ENCODE measurements at places on chromosomes 12 and 14.

DNA sequence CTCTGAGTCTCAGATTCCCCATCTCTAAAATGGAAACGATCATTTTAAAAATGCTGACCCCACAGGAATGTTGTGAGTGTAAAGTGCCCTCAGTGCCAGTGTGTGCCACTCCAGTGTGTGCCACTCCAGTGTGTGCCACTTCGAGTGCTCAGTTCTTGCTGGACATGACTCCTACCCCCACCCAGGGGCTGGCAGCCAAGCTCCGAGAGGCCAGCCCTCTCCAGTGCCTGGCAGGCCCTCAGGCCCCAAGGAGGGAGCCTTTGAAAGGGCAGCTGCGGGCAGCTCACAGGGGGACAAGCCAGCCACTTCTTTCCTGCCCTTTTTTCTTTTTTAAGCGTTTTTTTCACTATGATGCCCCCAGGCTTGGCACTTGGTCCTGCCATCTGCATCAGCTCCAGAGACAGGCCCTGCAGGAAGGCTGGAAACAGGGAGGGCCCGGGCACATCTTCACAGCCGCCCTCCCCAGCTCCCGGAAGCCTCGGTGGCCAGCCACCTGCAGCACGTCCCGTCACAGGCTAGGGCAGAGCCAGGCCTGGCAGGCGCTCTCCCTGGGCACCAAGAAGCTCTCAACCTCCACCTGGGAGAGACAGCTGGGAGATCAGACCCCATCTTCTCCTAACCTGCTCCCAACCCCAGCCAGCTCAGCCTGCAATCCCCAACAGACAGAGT lies 29.8 kb downstream of the NCOR2 start:
- no peak overlapping the region for H3K4me3 ChIP-seq
- no peak overlapping the region for H3K27ac ChIP-seq

GRCh38 chr12:69056743-69057515 lies 124.0 kb upstream of the CPM start:
- no peaks in the 10 kb centered on the region for H3K27me3 ChIP-seq
- no peak for DNase-seq
- H3K27ac ChIP-seq = no peak overlapping the region
- H3K4me1 ChIP-seq = peaks cover 16% of the 10 kb centered on the region
- H3K36me3 ChIP-seq = no peaks in the 10 kb centered on the region

DNA sequence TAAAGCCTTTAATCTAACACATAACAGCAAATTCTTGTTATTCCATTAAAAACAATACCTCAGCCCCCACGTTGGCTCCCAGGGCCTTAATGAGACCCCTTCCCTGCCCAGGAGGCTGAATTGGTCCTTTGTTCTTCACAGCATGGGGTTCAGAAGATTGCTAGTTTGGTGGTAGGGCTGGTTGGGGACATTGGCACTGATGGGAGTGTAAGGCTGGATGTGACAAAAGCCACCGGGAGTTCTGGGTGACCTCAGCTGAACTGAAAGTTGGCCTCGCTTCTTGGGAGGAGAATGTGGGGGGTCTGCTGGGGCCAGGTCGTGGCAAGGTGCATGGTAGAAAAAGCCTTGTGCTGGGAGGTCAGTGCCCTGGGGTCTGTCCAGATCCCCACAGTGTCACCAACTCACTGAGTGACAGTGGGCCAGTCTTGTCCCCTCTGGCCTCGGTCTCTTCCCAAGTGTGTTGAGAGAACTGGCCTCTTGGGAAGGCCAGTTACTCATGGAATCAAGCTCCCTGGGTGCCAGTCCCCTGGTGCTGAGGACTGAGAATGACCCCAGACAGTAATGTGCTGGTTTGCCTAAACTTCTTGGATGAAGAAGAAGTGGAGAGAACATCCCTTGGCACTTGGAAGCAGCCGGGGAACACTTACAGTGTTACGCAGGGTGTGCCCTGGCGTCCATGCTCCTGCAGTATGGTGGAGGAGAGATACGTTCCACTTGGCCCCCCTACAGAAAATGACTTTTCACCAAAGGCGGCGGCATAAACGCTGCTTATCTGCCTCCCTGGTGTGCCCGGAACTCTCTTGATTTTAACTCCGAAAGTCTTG lies 283.7 kb upstream of the RTL1 start:
- no peak for DNase-seq
- H3K27ac ChIP-seq = no peak overlapping the region
- H3K4me1 ChIP-seq = peaks cover 17% of the 10 kb centered on the region
- H3K36me3 ChIP-seq = no peaks in the 10 kb centered on the region

GRCh38 chr12:113092607-113093408 lies 36.3 kb downstream of the DTX1 start:
- H3K27me3 ChIP-seq = peaks cover 54% of the 10 kb centered on the region
- H3K36me3 ChIP-seq = no peaks in the 10 kb centered on the region
- H3K4me3 ChIP-seq = peak overlapping the region; percentile 68
- H3K4me1 ChIP-seq = peaks cover 9% of the 10 kb centered on the region
- DNase-seq = no peak

DNA sequence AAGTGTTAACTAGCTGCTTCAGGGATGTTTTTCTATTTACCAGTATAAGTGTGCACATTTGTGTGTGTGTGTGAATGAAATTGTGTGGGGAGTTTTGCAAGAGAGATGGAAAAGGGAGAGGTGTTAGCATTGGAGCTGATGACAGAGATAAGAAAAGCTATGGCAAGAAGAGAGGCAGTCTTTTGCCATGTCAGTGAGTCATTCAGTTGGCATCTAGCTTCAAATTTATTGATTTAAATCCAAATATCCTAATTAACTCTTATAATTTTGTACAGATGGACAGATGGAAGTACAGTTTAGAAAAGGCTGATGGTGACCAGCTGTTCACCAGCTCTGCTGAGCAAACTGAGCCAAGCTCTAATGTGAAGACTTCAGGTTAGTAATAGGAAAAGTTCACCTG lies 3.3 kb upstream of the BHLHE41 start:
- peaks cover 9% of the 10 kb centered on the region for H3K36me3 ChIP-seq
- H3K27ac ChIP-seq = no peak overlapping the region
- peaks cover 7% of the 10 kb centered on the region for H3K4me1 ChIP-seq
- peaks cover 98% of the 10 kb centered on the region for H3K27me3 ChIP-seq
- peak overlapping the region; percentile 6 for H3K4me3 ChIP-seq
- no peak for DNase-seq

GRCh38 chr12:69566603-69567002 lies 18.7 kb upstream of the CCT2 start:
- H3K4me3 ChIP-seq = no peak overlapping the region
- H3K27me3 ChIP-seq = no peaks in the 10 kb centered on the region
- no peak overlapping the region for H3K27ac ChIP-seq
- H3K36me3 ChIP-seq = peaks cover 15% of the 10 kb centered on the region
- no peak for DNase-seq
- peaks cover 9% of the 10 kb centered on the region for H3K4me1 ChIP-seq

- no peaks in the 10 kb centered on the region for H3K27me3 ChIP-seq
- peaks cover 25% of the 10 kb centered on the region for H3K4me1 ChIP-seq
- no peaks in the 10 kb centered on the region for H3K36me3 ChIP-seq
Measured at GRCh38 chr14:32472512-32473463, 143.7 kb downstream of the AKAP6 start.

DNA sequence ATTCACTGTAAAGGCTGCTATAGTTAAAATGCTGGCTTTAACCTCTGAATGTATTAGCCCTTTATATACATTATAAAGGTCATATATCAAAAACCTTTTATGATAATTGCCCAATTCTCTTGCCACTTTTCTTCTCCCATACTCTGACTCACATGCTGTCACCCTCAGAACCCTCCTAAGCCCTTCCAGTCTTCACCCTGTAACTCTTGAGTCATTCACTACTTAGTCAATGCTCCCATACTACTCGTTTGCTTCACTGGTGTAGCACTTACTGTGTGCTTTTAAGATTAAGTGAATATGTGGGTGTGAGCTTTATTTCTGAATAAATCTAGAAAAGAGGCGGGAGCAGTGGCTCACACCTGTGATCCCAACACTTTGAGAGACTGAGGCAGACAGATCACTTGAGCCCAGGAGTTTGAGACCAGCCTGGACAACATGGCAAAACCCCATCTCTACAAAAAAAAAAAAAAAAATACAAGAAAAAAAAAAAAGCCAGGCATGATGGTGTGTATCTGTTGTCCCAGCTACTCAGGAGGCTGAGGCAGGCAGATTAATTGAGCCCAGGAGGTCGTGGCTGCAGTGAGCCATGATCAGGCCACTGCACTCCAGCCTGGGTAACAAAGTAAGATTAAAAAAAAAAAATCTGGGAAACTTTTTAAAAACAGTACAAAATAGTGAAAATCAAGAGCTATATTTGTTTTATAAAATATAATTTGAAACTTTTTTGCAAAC lies 37.6 kb downstream of the SPATA7 start:
- no peak overlapping the region for H3K27ac ChIP-seq
- no peaks in the 10 kb centered on the region for H3K4me1 ChIP-seq
- H3K4me3 ChIP-seq = no peak overlapping the region
- H3K36me3 ChIP-seq = peaks cover 15% of the 10 kb centered on the region
- no peak for DNase-seq

GRCh38 chr12:68420225-68421010 lies 88.3 kb upstream of the MDM1 start:
- no peak for DNase-seq
- no peak overlapping the region for H3K4me3 ChIP-seq
- peaks cover 10% of the 10 kb centered on the region for H3K4me1 ChIP-seq
- no peaks in the 10 kb centered on the region for H3K36me3 ChIP-seq
- no peaks in the 10 kb centered on the region for H3K27me3 ChIP-seq
- peak overlapping the region; percentile 24 for H3K27ac ChIP-seq

DNA sequence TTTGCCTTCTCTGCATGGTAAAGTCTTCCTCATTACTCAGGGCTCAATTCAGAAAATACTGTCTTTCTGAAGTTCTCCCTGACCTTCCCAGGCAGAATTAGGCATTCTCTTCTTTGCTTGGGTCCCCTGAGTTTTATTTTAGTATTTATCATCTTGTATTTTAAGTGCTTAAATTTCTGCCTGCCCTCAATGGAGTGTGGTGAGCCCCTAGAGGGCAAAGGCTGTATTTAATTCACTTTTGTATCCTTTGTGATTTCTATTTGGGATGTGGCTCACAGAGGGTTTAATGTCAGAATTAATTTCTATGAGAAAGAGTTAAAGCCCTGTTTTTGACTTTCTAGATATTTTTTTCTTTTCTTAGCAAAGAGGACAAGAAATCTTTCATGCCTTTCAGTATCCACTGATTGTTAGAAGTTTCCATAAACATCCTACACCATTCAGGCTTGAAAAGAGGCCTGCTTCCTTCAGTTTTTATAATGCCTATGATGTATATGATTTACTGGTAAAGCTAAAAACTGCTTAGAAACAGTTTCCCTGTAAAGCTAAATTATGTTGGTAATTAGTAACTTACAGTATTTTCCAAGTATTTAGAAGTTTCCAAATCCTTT lies 55.6 kb upstream of the PTPRB start:
- no peak overlapping the region for H3K27ac ChIP-seq
- H3K27me3 ChIP-seq = no peaks in the 10 kb centered on the region
- peaks cover 4% of the 10 kb centered on the region for H3K4me1 ChIP-seq

DNA sequence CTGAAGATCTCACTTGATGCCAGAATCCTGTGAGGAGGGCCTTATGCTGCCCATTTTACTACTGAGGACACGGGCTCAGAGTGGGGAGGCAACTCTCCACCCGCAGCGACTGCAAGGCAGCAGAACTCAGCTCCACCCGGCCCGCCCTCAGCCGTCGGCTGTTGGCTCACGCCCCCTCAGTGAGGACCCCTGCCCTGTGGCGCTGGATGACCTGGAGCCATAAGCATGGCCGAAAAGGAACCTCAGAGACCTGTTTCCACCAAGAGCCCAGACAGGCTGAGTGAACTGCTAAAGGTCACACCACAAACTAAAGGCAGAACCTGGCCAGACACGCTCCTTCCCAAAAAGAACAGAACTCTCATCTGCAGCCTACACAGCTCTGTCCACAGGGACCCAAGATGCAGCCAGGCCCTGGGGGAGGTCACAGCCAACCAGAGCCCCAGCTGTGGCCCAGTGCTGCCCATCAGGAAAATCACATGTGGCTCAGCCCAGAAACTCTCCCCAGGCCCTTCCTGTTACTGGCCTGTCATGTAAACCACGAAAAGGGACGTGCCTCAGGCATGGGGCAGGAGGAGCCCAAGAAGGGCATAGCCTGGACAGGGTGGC lies 32.8 kb downstream of the CCNK start:
- H3K27ac ChIP-seq = no peak overlapping the region
- no peaks in the 10 kb centered on the region for H3K36me3 ChIP-seq
- H3K27me3 ChIP-seq = no peaks in the 10 kb centered on the region
- no peak for DNase-seq

GRCh38 chr14:106518054-106518943 lies 991.9 kb downstream of the TMEM121 start:
- no peaks in the 10 kb centered on the region for H3K27me3 ChIP-seq
- H3K36me3 ChIP-seq = no peaks in the 10 kb centered on the region
- no peak for DNase-seq
- H3K4me1 ChIP-seq = no peaks in the 10 kb centered on the region
- H3K4me3 ChIP-seq = no peak overlapping the region
- no peak overlapping the region for H3K27ac ChIP-seq

DNA sequence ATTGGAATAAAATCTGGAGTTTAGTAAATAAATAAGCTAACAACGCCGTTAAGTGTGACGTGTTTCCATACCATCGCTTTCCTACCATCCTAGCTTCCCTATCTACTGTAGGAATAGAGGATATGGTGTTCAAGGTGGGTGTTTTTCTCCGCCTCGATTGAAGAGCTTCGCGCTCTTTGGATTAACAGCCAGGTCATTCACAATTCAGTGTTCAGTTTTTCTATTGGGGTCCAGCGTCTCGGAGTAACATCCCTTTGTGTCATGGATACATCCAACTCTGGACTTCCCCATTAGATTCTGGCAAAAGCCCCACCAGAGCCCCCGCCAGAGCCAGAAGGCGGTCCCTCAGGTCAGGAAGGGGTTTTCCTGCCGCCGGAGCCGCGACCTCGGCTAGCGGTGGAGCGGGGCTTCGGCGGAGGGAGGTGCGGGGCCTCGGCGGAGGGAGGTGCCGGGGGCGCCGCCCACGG lies 1.2 kb upstream of the SRGAP1 start:
- H3K36me3 ChIP-seq = peaks cover 3% of the 10 kb centered on the region
- peak overlapping the region; percentile 54 for H3K27ac ChIP-seq
- peak overlapping the region; percentile 83 for H3K4me3 ChIP-seq
- peaks cover under 1% of the 10 kb centered on the region for H3K27me3 ChIP-seq
- H3K4me1 ChIP-seq = peaks cover 20% of the 10 kb centered on the region
- no peak for DNase-seq

DNA sequence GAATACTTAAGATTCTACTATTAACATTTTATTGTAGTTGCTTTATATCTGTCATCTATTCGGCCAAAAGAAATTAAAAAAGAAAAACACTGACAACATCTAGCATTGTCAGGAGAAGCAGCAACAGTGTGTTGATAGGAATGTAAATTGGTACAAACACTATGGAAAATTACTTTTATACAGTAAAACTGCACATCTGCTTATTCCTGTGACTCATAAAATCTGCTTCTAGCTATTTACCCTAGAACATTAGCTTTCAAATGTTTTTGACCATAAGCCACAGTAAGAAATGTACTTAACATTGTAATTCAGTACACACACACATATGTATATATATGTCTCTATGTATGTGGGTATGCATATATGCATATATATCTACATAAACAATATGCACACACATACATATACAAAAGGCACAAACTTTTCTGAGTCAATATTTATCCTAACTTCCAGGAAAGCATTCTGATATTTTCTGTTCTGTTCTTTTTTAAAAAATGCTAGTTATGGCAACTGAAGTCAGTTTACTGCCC lies 278.9 kb upstream of the GARIN2 start:
- H3K36me3 ChIP-seq = no peaks in the 10 kb centered on the region
- no peaks in the 10 kb centered on the region for H3K4me1 ChIP-seq
- H3K27ac ChIP-seq = no peak overlapping the region
- no peaks in the 10 kb centered on the region for H3K27me3 ChIP-seq

- peak; percentile 6 for DNase-seq
- H3K27ac ChIP-seq = no peak overlapping the region
- H3K27me3 ChIP-seq = peaks cover 19% of the 10 kb centered on the region
Measured at GRCh38 chr14:76282581-76282980, 93.4 kb upstream of the ESRRB start.
